SIG-M5 (cell line): ENCODE measurements at places on chromosomes 5 and 9.

GRCh38 chr5:141245250-141245717, at the start of gene PCDHB15:
Gene PCDHB15, plus strand, starts transcription at chr5:141245395. Its CDS starts 184 bp downstream, at chr5:141245579.
- DNase-seq = no peak

GRCh38 chr9:82206490-82206889, 217.9 kb downstream of the SPATA31D1 start:
- no peak for DNase-seq

- DNase-seq = no peak
Measured at GRCh38 chr5:126755593-126755992, 21.3 kb upstream of the LMNB1 start.

DNA sequence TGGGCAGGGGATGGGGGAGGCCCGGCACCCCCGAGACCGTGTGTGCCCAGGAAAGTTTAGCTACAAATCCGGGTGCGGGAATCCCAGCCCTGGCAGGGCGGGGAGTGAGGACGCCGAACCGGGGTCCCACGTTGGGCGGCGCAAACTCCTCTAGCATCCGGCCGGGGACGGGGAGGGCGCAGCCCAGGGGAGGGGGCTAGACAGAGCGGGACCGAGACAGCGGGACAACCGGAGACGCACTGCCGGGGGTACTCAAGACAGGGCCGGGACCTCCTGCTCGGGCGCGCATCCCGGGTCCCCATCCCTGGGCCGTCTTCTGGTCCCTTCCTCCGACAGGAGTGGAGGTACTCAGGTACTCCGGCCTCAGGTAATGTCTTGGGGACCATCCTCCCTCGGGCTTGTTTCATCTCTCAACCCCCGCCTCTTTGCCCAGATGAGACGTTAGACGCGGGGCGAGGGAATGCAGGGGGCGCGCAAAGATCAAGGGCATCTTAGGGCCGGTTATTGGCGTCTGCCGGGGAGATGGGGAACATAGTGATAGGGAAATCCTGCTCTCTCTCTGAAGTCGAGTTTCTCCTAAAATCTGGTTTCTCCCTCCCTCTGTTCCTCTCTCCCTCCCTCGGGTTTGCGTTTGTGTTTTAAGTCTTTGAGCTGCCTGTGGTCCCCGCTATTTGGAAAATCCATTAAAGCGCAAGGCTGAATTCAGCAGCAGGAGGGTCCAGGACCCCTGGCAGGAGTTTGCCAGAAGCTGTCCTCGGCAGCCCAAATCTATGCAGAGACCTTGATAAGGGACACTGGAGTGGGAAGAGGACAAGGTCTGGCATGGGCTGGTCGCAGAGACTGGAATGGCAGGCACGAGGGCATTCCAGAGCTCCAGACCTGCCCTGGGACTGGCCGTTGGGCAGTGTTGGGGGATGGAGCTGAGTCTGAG, 815 bp downstream of the PDZD2 start:
- DNase-seq = no peak

GRCh38 chr5:16819522-16820167, 116.4 kb downstream of the MYO10 start:
- DNase-seq = no peak

- no peak for DNase-seq
Measured at GRCh38 chr5:10620346-10620745, 56.5 kb downstream of the ANKRD33B start.

GRCh38 chr5:68499987-68500386, 284.4 kb downstream of the PIK3R1 start:
- no peak for DNase-seq

DNA sequence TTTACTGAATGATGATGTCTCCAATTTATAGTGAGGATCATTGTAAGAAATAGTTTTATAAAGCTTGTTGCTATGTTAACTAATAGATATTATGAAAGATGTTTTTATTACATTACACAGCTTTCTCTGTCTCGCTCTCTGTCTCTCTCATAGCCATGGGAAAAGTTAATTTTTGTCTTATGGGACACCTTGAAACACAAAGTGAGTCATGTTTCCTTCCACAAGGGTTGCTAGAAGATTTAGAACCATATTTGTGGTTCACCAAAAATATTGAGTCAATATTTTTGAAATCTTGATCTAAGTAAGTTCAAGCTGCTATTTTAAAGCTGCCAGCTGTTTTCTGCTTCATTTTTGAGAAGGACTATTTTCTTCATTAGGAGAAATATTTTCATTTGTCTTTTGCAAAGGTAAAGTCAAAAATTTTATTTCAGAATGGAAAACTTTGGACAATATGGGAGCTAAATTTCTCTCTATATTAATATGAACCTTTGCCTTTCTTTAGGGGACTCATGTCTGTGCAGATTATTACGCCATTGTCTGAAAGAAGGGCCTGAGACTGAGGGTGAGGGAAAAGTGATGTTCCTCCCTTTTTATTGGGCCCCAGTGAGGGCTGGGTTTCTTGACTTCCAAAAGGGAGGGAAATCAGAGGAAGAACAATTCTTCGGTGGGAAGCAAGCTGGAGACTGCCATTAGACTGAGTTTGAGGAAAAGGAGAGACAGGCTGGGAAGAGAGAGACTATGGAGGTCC, 87.9 kb upstream of the SLC24A2 start:
- no peak for DNase-seq

- DNase-seq = no peak
Measured at GRCh38 chr9:122835313-122835731, 6.9 kb upstream of the PDCL start.

DNA sequence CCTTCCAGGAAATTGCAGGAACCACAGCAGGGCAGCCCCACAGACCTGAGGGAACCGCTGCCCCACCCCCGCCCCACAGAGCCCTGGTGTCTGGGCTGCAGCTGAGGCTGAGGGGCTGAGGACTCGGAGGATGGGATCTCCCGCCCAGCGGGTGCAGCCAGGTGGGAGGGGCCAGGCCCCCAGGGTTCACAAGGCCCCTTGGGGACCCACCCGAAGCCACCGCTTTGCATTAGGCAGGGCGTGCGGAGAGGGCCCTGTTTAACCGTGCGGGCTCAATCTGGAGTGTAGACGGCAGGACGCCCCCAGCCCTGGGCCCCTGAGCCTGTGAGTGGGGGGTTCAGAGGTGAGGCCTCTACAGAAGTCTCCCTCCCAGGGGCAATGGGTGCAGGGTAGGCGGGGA, 10.8 kb downstream of the NOTCH1 start:
- DNase-seq = no peak

GRCh38 chr9:69034071-69034470, 1.5 kb upstream of the FXN start:
- DNase-seq = no peak

GRCh38 chr9:128927731-128928411, 7.1 kb downstream of the PHYHD1 start:
- no peak for DNase-seq

DNA sequence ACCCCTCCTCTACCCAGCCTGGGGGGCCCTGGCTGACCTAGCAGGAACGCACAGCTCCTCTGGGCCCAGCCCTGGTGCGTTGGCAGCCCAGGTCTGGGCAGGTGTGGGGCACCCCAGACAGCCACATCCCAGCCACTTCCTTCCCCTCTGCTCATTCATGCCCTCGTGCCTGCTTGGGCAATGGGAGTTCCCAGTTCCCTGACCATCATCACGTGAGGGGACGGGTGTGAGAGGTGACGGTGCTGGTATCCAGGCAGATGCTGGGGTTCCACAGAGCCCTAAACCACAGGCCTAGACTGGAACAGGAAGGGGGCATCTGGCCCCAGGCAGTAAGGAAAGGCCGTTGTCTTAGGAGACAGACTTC, 8.4 kb downstream of the RALGDS start:
- DNase-seq = no peak

GRCh38 chr9:133483611-133484010, 4.7 kb upstream of the SLC2A6 start:
- DNase-seq = no peak

DNA sequence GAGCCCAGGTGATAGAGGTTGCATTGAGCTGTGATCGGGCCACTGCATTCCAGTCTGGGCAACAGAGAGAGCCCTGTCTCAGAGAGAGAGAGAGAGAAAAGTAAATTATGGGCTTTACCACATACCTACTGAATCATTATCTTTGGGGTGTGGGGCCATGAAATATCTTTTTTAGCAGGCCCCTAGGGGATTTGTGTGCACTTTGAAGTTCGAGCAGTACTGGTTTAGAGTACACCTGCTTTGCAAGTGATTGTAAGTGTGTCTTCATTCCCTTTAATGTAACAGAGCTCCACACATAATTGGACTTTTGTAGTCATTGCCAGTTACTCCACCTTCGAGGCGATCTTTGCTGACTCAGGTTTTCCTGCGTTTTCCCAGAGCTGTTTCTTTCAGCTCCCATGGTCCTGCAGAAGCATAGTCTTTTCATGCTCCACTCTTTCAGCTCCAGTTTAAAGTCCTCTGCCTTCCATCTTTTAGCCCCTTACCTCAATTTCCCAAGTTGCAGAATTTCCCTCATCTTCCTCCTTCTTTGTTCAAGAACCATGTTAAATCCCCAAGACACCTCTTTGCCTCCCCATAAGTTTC, 24.0 kb upstream of the FRMPD1 start:
- DNase-seq = no peak
